GM12878 (cell line): ENCODE measurements at places on chromosomes 7 and 10. TPM values are rescaled to one million over a fixed set of nuclear protein-coding genes. Genes with fewer than 3 reads are reported as not detected.

DNA sequence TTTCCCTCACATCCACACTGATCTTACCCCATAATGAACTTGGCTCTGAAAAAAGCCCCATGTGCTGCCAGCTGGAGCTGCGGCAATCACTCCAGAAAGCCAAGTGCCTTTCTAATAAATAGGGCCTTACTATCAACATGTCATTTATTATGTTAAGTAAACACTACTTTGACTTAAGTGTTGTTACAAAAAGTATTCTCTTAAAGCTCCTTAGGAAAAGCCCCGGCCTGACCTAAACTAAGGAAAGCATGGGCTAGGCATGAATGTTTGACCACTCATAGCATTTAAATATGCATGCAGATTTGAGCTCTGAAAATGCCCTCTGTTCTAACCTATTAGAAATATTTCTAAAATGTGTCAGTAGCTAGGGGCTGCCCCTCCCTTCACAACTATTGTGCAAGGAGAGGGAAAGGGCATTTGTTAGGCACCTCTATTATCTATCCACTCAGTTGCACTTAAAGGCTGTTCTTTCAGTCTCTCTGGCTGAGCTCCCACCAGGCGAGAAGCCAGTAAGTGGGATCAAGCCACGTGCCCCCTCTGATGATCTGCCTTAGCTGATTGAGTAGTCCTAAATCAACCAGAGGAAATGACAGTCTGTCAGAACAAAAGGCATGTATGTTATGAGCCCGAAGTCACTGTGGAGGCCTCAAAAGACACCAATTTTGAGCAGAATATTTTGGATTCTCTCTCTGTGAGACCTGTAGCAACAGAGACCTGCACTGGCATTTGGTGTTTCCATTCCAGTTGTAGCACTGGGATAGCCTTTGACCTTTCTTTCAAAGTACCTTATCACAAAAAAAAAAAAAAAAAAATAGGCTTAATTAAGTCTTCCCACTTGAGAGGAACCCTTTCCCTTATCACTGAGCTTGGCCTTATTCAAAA, 77.1 kb downstream of the ITGB8 start:
- H3K27ac ChIP-seq: no peak overlapping the region
- no peaks in the 10 kb centered on the region for H3K4me1 ChIP-seq
- H3K27me3 ChIP-seq: no peaks in the 10 kb centered on the region
- no peaks in the 10 kb centered on the region for H3K36me3 ChIP-seq
- no peak overlapping the region for H3K4me3 ChIP-seq
- DNase-seq: no peak

Gene STOX1
- 0.58 and 0.67 TPM in 2 replicates for total RNA-seq

GRCh38 chr10:123569436-123570035, 96.6 kb upstream of the GPR26 start:
- no peaks in the 10 kb centered on the region for H3K4me1 ChIP-seq
- no peak for DNase-seq
- H3K27ac ChIP-seq: no peak overlapping the region

GRCh38 chr7:36181668-36182067, 28.6 kb downstream of the EEPD1 start:
- no peaks in the 10 kb centered on the region for H3K36me3 ChIP-seq
- H3K27ac ChIP-seq: no peak overlapping the region
- H3K4me3 ChIP-seq: no peak overlapping the region
- H3K4me1 ChIP-seq: no peaks in the 10 kb centered on the region
- peaks cover 1% of the 10 kb centered on the region for H3K27me3 ChIP-seq

Gene FLNC
- 0.21 and 0.32 TPM in 2 replicates for total RNA-seq

DNA sequence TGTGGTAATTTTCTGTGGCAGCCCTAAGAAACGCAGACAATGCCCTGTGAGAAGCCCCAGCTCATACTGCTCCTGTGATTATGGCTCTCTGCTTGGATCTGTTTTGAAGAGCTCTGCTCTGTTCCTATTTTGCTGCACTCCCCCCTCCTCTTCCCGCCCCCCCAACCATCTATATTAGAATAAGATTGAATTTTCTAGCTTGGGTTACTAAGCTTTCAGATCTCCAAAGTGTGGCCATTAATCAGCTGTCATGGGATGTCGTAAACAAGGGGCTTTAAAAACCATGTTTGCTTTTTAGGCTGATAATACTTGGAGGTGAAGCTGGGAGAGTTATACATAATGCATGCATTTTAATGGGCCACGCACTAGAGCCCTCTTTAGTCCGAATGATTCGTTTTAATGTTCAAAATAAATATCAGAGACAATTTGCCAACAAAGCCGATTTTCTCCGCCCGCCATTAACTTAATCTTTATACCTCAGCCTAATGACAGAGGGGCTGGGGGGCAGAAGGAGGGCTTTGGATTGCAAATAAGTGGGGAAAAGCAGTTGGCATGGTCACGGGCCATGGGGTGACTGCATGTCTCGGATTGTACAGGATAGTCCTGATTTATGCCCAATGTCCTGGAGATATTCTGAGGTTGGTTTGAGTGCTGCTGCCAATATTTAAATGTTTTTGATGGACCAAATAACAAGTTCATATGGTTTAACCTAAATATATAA, 165.5 kb downstream of the RPS24 start:
- H3K4me1 ChIP-seq: no peaks in the 10 kb centered on the region
- H3K27me3 ChIP-seq: no peaks in the 10 kb centered on the region
- H3K4me3 ChIP-seq: no peak overlapping the region
- no peak overlapping the region for H3K27ac ChIP-seq
- no peaks in the 10 kb centered on the region for H3K36me3 ChIP-seq

- no peak overlapping the region for H3K27ac ChIP-seq
- peaks cover 9% of the 10 kb centered on the region for H3K4me1 ChIP-seq
- H3K36me3 ChIP-seq: no peaks in the 10 kb centered on the region
- no peak for DNase-seq
Measured at GRCh38 chr10:97154781-97155180, 31.0 kb downstream of the SLIT1 start.
